ENCODE measurements at places on chromosomes 7 and 10. TPM values are rescaled to one million over a fixed set of nuclear protein-coding genes. Genes with fewer than 3 reads are reported as not detected.

RGR gene
- total RNA-seq = not detected

DNA sequence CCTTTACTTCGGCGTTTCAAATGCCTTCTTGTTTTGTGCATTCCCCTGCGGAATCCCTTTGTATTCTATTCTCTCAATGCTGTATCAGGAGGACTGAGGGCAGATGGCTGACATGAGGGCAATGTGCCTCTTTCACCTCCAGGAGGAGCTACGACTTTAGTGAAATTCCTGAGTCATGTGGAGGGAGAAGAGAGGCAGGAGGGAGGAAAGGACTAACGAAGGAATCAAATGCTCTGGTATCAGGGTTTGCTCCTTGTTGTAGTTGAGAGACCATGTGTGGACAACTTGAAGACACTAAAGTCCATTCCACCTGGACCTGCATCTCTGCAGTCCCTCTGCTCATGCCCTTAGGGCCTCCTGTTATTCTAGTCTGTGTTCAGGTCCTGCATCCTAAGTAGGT is 40.2 kb upstream of the PRSS58 start:
- H3K4me1 ChIP-seq = no peaks in the 10 kb centered on the region
- H3K27ac ChIP-seq = no peak overlapping the region
- H3K4me3 ChIP-seq = no peak overlapping the region
- H3K36me3 ChIP-seq = no peaks in the 10 kb centered on the region

DNA sequence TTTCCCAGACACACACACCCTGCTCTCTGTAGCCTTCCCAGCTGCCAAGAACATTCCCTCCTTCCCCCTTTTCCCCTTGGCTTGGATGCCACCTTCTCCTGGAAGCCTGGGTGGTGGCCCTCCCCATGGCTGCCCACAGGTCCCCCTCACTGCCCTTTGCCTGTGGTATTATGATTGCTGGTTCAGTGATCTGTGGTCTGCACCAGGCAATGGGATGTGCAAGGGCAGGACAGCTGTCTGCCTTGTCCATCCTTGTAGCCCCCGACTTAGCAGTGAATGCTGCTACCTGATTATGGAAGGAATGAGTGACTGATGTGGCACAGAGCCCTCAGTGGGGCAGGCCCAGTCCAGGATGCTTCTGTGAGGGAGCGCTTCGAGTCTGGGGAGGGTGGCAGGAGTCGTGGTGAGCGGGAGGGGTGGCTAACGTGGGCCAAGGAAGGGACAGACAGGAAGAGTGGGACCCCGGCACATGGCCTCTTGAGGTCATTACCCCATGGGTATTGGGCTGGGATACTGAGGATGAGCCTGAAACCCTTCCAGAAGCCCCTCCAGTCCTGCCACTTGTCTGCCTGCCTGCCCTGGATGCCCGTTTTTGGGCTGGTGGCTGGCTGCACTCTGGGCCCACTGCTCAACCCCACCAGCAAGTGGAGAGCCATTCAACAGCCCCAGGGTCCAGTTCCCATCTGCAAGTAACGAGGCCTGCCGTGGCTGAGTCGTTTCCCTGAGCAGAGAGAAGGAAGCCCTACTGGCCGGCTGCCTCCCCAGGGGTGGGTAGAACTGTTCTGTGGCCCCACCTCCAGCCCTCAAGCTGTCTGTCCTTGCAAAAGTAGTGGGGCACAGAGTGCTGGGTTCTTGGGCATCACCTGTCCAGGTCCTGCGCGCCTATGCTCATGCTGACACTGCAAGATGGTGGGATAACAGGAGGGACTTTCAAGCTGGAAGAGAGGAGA is 8.8 kb downstream of the CHST3 start:
- no peaks in the 10 kb centered on the region for H3K36me3 ChIP-seq
- no peak for DNase-seq
- H3K27ac ChIP-seq = no peak overlapping the region
- peaks cover 32% of the 10 kb centered on the region for H3K4me1 ChIP-seq
- no peaks in the 10 kb centered on the region for H3K27me3 ChIP-seq

DNA sequence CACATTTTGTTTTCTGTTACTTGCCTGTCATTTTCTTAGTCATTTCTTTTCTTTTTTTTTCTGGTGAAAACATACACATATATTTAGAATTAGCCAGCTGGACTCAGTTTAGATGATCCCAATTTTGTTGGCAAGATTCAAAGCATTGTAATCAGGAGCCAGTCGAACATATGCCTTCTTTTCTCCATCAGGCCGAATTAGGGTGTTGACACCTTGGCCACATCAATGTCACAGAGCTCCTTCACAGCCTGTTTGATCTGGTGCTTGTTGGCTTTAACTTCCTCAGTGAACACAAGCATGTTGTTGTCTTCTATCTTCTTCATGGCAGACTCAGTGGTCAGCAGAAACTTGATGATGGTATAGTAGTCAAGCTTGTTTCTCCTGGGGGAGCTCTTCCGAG is 32.6 kb downstream of the PHF14 start:
- H3K27me3 ChIP-seq = no peaks in the 10 kb centered on the region
- DNase-seq = no peak
- H3K27ac ChIP-seq = no peak overlapping the region
- no peak overlapping the region for H3K4me3 ChIP-seq

- no peaks in the 10 kb centered on the region for H3K4me1 ChIP-seq
- H3K36me3 ChIP-seq = no peaks in the 10 kb centered on the region
These were observed 6.7 kb upstream of the SMNDC1 start for GRCh38 chr10:110311357-110311949.

- H3K27me3 ChIP-seq = no peaks in the 10 kb centered on the region
- H3K27ac ChIP-seq = no peak overlapping the region
- no peak overlapping the region for H3K4me3 ChIP-seq
- no peak for DNase-seq
- H3K4me1 ChIP-seq = no peaks in the 10 kb centered on the region
These were observed 6.0 kb upstream of the TRPV6 start for GRCh38 chr7:142891490-142892082.

GRCh38 chr7:85614684-85615083 is 427.8 kb upstream of the SEMA3D start:
- H3K4me3 ChIP-seq = no peak overlapping the region
- DNase-seq = no peak
- no peaks in the 10 kb centered on the region for H3K4me1 ChIP-seq
- H3K36me3 ChIP-seq = no peaks in the 10 kb centered on the region
- no peak overlapping the region for H3K27ac ChIP-seq

GRCh38 chr10:34757933-34758332 is 57.2 kb downstream of the PARD3 start:
- H3K4me1 ChIP-seq = peaks cover 8% of the 10 kb centered on the region
- H3K27me3 ChIP-seq = no peaks in the 10 kb centered on the region
- H3K36me3 ChIP-seq = no peaks in the 10 kb centered on the region
- H3K4me3 ChIP-seq = no peak overlapping the region

URGCP gene
- 25.5 TPM for total RNA-seq

SLC26A4 gene
- total RNA-seq = 0.56 TPM

MYPN gene
- total RNA-seq = 12.5 TPM

DNA sequence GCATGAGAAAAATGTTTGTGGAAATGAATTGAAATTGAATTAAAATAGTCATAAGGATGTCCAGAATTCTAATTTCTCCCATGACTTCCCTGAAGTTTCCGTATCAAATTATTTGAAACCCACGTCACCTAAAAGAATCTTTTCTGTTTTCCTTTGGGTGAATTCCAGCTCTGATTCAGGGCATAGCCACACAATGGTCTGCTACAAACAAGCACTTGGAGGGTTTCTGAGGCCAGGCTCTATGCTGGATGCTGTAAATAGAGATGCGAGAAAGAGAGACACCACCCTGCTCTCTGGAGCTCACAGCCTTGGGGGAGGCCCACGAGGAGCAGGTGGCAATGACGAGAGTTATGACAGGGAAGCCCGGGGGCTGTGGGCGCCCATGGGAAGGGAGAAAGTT is 33.6 kb downstream of the GHRHR start:
- H3K27ac ChIP-seq = no peak overlapping the region
- H3K27me3 ChIP-seq = peaks cover 5% of the 10 kb centered on the region
- DNase-seq = peak; percentile 22
- no peak overlapping the region for H3K4me3 ChIP-seq
- no peaks in the 10 kb centered on the region for H3K36me3 ChIP-seq

- peaks cover 6% of the 10 kb centered on the region for H3K27me3 ChIP-seq
- no peak overlapping the region for H3K27ac ChIP-seq
- H3K36me3 ChIP-seq = no peaks in the 10 kb centered on the region
- peaks cover 2% of the 10 kb centered on the region for H3K4me1 ChIP-seq
- no peak overlapping the region for H3K4me3 ChIP-seq
- no peak for DNase-seq
These were observed 53.3 kb upstream of the TCF7L2 start for GRCh38 chr10:112896722-112897121.

GRCh38 chr10:60661637-60662036 is 116.6 kb upstream of the CDK1 start:
- no peak overlapping the region for H3K4me3 ChIP-seq
- H3K36me3 ChIP-seq = no peaks in the 10 kb centered on the region
- peak; percentile 60 for DNase-seq
- H3K27me3 ChIP-seq = no peaks in the 10 kb centered on the region
- no peak overlapping the region for H3K27ac ChIP-seq

CHRM2 gene
- total RNA-seq = 144 TPM

- no peaks in the 10 kb centered on the region for H3K27me3 ChIP-seq
- H3K27ac ChIP-seq = no peak overlapping the region
- no peak for DNase-seq
- H3K4me1 ChIP-seq = peaks cover 8% of the 10 kb centered on the region
- H3K4me3 ChIP-seq = no peak overlapping the region
- H3K36me3 ChIP-seq = no peaks in the 10 kb centered on the region
These were observed 9.0 kb upstream of the MAFK start for GRCh38 chr7:1521456-1521855.

DNA sequence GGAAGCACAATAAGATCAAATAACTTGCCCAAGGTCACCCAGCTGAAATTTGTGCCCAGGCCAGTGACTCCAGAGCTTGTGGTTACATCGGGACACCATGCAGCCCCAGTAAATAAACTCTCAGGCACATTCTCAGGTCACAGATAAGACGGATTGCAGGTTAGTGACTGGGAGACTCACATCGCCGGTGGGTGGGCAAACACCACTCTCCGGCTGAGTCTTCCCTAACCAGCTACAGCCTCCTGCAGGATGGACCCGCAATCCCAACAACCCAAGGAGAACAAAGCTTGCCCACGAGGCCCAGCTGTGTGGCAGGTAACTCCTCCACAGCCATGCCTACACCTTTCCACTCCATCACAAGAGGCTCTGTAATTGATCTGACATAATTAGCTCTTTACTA is 81.7 kb upstream of the EFCAB10 start:
- no peaks in the 10 kb centered on the region for H3K4me1 ChIP-seq
- no peak overlapping the region for H3K27ac ChIP-seq
- peaks cover 12% of the 10 kb centered on the region for H3K36me3 ChIP-seq
- no peaks in the 10 kb centered on the region for H3K27me3 ChIP-seq

Data from IMR-90 (cell line).